CD4-positive, alpha-beta T cell treated with Interleukin-2 at 100 ng/mL for 4 hours (primary cell): ENCODE measurements at places on chromosomes 11 and 22.
A peak's percentile ranks its signal among the peaks of the same experiment; 100 is the strongest.

GRCh38 chr22:50146439-50147238, 23.9 kb upstream of the PANX2 start:
- DNase-seq: peak; percentile 4

DNA sequence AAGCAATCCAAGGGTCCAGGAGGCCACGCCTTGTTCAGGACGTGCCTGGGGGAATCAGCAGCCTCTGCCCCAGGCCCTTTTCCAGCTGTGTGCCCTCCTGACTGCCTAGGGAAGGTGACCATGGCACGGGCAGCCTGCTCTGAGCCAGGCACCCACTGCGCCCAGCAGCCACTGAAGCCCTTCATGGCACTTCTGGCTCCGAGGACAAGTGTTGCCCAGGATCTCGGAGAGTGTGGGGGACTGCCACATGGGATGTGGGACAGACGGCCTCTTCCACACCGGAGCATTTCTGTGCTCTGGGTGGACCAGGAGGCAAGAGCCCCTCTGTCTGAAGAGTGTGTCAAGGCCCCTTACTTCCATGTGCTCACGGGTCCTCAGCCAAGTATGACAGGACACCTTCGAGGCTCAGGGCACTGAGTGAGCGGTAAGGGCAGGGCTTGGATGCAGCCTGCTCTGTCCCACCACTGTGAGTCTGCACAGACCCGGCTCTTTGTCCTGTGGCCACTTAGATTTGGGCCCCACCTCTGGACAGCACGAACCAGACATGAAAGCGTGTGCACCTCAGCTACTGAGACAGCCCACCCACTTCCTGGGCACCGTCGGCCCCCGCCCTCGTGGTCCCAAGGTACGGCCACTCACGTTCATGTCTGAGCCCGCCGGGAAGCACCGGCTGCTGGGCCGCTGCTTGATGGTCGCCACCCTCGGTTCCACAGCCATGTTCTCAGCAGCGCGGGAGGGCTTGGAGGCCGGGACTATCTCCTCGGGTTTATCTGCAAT, 93.6 kb downstream of the CTTN start:
- no peak for DNase-seq

DNA sequence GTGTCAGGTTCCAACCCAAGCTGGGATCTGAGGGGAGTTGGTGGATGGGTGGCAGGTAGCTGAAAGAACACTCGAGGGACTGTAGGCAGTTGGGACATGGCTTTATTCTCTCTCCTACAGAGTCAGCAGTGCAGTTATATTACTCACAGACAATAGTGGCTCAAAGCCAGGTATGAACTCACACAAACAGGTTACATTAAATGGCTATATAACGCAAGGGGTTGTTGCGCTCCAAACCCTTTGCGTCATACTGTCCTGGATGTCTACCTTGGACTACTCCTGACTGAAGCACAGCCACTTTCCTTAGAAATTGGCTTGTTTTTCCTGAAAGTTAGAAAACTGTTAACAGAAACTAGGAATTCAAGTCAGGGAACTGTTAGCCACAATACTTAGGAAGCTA, 66.4 kb upstream of the OR4B1 start:
- DNase-seq: no peak

DNA sequence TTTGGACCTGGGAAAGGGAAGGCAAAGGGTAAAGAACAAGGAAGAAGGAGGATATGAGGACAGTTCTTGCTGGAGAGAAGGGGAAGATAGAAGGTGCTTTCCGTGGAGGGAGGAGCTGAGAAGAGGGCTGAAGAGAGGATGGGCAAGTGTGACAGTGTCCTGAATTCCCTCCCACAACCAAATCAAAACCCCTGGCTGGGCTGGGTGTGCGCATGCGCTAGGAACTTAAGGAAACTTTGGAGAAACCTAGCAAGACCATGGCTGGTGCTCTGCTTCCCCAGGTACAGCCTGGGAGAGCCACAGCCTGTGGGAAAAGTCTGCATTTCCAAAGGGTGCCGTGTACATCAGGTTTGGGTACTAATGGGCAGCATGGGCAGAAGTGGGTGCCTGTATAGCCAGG, 29.0 kb upstream of the FJX1 start:
- DNase-seq: no peak

- no peak for DNase-seq
These were observed 5.5 kb downstream of the KRTAP5-2 start for GRCh38 chr11:1592628-1593027.

- peak; percentile 2 for DNase-seq
These were observed 763 bp upstream of the MS4A7 start for GRCh38 chr11:60377401-60378136.

DNA sequence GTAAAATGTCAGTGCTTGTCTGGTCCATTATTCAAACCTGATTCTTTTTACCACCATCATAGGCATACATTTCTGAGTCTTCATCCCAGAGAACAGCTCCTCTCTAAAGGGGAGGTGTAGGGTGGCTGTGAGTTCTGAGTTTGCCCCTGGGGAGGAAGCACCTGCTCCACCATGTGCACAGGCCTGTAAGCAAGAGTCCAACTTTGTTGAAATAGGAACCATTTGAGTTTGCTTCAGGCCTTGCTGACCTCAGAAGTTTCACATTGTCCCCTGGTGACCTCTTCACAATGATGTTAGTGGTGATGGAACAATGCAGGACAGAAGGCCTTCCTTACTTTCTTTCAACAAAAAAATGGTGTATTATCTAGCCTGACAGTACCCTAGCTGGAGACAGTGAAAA, 54.6 kb upstream of the TOP3B start:
- DNase-seq: no peak

- DNase-seq: no peak
These were observed 72.1 kb downstream of the BRD1 start for GRCh38 chr22:49755631-49756001.

DNA sequence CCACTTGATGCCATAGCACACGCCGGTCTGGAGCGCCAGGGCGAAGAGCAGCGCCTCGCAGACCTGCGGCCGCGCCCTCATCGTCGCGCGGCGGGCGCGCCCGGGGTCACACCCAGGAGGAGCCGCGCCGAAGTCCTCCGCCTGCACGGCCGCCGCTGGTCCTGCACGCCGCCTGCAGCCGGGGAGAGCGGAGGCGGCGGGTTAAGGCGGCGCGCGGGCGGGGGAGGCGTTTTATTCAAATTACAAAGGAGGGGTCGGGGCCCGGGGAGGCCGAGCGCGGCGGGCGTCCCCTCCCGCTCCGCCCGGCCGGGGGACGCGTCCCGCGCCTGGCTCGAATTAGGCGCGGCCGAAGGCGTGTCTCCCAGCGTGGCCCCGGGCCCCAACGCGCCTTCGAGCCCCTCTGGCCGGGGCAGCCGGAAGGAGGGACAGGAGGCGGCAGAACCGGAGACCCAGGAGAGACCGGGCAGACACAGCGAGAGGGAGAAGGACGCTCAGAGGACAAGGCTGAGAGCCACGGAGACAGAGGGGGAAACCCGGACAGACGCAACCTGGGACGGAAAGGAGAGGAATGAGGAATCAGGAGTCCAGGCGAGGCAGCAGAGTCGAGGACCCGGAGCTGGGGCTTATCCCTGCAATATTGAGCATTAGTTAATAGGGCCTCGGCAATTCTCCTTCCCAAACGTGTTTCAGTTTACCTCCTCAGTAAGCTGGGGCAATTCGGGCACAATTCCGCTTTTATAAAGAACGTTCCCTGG, at the start of gene WNT11:
Gene WNT11 (minus strand): TSS at position 176 of the 755 bp plus-strand sequence. CDS start 95 bp downstream, at position 81.
- peak; percentile 28 for DNase-seq

DNA sequence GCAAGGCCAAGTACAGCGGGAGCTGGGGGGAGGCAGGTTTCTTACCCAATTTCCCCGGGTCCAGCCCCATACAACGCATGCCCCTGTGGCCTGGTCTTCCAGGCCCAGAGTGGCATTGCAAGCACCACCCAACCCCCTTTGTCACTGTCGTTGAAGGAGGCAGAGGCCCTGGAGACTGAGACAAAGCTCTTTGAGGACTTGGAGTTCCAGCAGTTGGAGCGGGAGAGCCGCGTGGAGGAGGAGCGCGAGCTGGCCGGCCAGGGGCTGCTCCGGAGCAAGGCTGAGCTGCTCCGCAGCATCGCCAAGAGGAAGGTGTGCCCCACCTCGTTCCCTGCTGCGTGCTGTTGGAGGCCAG, 27.8 kb downstream of the PHLDB1 start:
- no peak for DNase-seq

DNA sequence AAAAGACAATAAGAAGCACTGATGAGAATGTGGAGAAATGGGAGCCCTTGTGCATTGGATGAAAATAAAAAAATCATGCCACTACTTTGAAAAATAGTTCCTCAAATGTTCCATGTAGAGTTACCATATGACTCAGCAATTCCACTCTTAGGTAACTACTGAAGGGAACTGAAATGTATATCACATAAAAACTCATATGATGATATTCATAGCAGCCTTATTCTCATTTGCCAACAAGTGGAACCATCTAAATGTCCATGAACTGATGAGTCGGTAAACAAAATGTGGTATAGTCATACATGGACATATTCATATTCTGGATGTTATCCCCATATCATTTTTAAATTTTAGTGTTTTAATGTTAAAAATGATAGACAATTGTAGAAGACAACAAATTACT, 3.5 kb downstream of the KRTAP5-9 start:
- DNase-seq: no peak

DNA sequence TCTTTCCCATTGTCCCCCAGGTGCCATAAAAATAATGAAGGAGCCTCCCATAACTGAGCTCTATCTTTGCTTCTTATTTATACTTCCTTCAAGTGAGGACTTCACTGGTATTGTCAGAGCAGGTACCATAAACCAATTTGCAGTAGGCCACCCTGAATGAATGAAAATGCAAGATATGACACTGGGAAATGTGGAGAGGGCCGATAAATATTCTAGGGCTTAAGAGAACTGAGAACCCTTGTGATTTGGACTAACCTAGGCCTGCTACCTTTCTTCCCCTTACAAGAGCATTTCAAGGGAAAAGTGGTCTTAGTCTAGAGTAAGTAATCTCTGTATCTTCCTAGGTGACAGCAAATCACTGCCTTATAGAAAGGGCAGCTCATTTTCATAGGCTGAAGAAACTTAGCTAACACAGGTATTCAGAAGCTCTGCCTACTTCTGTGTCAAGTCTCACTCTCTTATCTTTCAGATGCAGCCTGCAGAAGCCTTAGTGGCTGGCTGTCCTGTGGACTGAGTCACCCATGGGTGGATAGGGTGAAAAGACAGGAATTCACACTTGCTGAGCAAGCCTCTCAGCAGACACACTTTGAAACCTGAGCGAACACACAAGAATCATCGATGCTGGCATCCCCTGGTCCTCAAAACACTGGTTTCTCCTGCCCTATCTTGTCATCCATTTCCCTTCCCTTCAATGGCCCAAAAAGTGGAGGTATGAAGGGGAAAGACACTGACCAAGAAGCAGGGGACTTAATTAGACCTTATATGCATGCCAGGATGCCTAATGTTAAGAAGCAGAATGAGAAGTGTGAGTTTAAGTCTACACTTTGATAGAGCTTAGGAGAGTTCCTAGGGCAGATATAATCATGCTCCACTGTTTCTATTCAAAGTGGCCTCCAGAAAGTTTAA, 15.2 kb downstream of the NRIP3 start:
- DNase-seq: no peak

GRCh38 chr11:77569676-77570070, 20.1 kb upstream of the AQP11 start:
- no peak for DNase-seq

GRCh38 chr22:39727541-39727940, 157.0 kb downstream of the CACNA1I start:
- no peak for DNase-seq

DNA sequence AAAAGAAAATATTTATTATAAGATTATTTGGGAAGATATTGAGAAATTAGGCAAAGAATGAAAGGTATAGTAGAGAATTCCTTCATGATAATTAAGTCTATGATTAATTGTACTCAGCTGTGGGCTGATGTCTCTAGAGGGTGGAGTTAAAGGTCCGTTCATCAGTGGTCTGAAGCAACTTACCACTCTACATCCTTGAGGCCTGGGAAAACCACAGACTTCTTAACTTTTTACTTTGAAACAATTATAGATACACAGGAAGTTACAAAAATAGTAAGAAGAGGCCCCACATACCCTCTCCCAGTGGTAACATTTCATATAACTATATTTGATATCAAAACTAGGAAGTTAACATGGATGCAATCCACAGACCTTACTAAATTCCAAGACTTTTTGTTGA, 167.0 kb upstream of the NECTIN1 start:
- no peak for DNase-seq

- DNase-seq: no peak
These were observed 15.9 kb downstream of the PTDSS2 start for GRCh38 chr11:465896-466530.

GRCh38 chr11:84260862-84261261, 974.7 kb upstream of the CCDC90B start:
- DNase-seq: no peak

DNA sequence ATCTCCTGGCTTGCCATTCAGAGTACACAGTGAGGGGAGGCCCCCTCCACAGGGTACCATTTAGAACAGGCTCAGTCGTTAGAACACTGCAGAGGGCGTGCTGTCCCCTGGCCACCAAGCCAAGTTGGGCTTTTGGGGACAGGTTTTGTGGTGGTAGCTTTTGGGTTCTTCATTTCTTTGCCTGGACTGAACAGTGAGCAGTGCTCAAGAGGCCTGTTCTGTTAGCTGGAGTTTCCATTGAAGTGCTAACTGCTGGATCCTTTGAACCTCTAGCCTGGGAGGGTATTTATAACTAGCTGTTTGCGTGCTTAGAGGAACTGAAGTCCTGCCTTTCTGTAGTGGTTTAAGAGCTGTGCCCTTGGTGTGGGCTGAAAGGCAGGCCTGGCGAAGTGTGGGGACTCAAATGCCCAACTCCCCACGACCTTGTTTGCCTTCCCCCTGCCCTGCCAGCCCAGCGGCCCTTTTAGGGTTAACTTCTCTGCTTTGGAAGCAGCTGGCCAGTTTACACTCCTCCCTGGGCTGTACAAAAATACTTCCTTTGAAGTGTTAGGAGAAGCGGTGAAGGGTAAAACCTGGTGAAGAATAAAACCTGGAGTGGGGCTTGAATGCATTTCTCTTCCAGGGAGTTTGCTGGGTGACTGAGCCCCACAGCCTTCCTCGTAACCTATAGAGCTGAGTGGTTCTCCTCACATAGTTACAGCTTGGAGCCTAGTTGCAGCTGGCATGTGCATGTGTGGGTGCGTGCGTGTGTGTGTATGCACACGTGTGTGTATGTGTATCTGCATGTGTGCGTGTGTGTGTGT, 34.6 kb downstream of the ZNRF3 start:
- DNase-seq: no peak

DNA sequence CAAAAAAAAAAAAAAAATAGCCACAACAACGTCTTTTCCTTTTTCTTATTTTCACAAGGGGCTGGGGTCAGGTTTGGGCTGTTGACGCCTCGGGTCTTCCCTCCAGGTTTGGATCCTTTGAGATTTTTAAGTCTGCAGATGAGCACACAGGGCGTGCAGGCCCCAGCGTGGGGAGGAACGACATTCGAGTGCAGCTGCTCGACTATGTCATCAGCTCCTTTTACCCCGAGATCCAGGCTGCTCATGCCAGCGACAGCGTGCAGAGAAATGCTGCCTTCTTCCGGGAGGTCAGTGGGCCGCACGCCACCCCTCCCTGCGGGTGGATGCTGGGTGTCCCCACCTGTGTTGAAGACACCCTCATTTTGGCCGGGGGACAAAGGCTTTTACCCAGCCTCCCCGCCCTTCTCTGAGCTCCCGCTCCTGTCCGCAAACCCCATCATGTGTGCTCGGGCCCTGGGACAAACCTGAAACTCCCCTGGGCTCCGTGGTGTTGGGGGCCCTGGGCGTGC, 7.7 kb downstream of the SELENOO start:
- no peak for DNase-seq

- no peak for DNase-seq
These were observed 362.4 kb downstream of the MN1 start for GRCh38 chr22:27439131-27439530.

GRCh38 chr11:15195454-15196200, 80.9 kb downstream of the INSC start:
- no peak for DNase-seq

- DNase-seq: no peak
These were observed 294.7 kb upstream of the ZC3H12C start for GRCh38 chr11:109798521-109798920.
